ENCODE measurements at places on chromosomes 5 and 9.

DNA sequence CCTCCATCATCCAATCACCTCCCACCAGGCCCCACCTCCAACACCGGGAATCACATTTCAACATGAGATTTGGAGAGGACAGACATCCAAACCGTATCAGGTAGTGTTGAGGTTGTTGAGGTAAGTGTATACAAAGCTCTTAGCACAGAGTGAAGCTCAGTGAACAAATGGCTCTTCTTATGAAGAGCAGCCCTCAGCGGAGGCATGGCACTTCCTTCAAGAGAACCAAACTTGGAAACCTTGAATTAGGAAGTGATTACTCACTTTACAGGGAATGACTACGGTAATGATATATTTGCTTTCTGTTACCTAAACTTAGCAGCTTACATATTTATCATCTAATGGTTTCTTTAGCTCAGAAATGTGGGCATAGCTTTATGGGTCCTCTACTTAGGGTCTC, 92.8 kb downstream of the IQGAP2 start:
- no peak for DNase-seq

DNA sequence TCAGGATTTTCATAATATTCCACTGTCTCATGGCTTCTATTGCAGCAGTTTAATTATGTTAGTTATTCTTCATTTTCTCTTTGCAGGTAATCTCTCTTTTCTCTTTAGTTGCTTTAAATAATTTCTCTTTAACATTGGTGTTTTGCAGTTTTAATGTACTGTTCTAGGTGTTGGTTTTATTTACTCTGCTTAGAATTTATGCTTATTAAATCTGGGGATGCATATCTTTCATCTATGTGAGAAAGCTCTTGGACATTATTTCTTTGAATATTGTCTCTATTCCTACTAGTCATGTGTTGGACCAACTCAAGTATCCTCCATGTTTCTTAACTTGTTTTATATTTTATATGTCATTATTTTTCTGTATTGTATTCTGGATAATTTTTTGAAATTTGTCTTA, 218.7 kb upstream of the TUT7 start:
- no peak for DNase-seq

GRCh38 chr5:154087260-154087659, 48.5 kb downstream of the MFAP3 start:
- peak; percentile 79 for DNase-seq

DNA sequence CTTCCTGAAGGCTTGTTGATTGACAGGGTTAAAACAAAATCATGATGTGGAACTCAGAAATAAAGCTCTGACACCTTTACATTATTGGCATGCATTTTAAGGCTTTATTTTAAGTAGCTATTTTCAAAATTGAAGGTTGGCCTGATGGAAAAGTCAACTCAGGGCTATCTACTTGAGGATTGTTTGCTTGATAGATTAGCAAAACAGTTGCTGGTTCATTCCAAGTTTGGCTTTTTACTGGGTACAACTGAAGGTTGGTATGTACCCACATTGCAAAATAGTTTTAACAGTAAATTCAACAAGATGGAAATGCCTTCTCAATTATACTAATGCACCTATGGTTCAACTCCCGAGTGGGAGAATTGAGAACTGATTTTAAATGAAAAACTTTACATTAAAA, 161.8 kb upstream of the ELL2 start:
- no peak for DNase-seq

- DNase-seq, result no peak
Observed at GRCh38 chr5:32767948-32768467, 56.9 kb downstream of the NPR3 start.

- no peak for DNase-seq
Observed at GRCh38 chr9:1100945-1101344, 50.8 kb downstream of the DMRT2 start.
